Ascending aorta (tissue), 2 donors: ENCODE measurements at places on chromosomes 6 and 20. TPM values are rescaled to one million over a fixed set of nuclear protein-coding genes. Genes with fewer than 3 reads are reported as not detected.
A peak's percentile ranks its signal among the peaks of the same experiment; 100 is the strongest.

GRCh38 chr6:40965046-40965445 lies 74.0 kb downstream of the UNC5CL start:
- DNase-seq, result no peak

DNA sequence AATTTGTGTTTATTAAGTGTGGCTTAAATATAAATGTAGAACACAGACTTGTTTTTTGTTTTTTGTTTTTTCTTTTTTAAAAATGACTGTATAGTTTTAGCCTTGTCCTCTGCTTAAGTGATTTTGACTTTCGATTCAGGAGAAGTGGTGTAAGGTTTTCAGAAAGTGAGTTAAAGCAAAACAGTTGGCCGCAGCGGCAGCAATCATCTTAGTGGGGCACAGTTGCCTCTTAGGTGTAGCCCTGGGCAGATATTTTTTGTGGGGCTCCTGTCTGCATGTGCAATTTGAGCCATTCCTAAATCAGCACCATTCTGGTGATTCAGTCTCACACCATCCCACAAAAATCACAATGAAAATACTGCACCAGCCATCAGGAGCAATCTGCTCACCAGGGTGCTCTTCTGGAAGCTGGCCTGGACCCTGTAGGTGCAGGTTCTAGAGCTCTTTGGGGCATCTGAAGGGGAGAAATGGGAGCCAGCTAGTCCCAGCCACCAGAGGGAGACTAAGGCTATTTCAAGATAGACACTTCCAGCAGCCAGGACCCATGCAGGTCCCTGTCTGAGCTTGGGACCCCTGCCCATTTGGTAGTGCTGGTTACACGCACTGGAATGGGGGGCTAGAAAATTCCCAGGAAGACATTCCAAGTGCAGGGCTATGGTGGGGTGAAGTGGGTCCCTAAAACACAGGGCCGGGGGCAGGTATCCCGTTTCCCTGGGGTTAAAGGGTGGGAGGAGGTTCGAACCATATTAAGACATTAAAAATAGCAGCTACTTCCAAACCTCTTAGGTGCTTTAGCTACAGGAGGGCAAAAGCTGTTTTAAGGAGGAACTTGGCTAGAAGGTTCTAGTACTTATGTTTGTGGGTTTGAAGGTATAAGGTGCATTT lies 156.6 kb downstream of the NFATC2 start:
- DNase-seq, result no peak

DNA sequence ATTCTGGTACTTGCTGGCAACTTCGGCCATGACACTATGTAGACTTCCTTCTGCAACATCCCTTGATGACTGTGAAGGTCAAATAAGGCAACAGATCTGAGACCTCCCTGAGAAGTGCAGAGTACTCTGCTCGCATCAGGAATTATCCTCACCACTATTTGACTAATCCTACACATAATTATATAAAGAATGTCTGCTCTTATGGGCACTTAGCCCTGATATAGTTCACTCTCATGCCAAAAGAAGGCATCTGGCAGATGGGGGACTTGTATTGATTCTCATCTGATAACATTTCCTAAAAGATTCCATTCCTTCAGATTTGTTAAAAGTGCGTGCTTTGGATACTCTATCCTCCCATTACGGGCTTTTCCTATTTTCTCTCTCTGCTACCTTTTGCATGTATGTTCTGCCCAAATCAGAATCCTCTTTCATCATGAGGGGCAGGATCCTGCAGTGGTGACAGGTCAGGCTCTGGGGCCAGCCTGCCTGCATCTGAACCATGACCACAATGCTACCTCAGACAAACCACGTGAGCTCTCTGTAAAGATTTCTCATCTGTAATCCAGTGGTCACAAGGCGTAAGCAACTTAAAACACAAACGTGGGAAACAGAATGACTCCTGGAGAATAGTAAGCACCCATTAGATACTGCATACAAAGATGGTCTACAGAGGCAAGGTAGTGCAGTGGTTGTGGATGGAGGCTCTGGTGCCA lies 134.0 kb downstream of the GJA10 start:
- DNase-seq, result no peak

- DNase-seq, result no peak
These were observed 1.2 kb downstream of the FUT9 start for GRCh38 chr6:96017070-96017359.

- DNase-seq, result peak; percentile 4
These were observed 31.0 kb upstream of the VEGFA start for GRCh38 chr6:43738877-43739641.

Gene PSORS1C1
- not detected for total RNA-seq

Gene FLRT3
- total RNA-seq, result not detected
